ENCODE measurements at places on chromosomes 13 and 19.

- DNase-seq, result no peak
These were observed 4.5 kb upstream of the BAX start for GRCh38 chr19:48950159-48950558.

DNA sequence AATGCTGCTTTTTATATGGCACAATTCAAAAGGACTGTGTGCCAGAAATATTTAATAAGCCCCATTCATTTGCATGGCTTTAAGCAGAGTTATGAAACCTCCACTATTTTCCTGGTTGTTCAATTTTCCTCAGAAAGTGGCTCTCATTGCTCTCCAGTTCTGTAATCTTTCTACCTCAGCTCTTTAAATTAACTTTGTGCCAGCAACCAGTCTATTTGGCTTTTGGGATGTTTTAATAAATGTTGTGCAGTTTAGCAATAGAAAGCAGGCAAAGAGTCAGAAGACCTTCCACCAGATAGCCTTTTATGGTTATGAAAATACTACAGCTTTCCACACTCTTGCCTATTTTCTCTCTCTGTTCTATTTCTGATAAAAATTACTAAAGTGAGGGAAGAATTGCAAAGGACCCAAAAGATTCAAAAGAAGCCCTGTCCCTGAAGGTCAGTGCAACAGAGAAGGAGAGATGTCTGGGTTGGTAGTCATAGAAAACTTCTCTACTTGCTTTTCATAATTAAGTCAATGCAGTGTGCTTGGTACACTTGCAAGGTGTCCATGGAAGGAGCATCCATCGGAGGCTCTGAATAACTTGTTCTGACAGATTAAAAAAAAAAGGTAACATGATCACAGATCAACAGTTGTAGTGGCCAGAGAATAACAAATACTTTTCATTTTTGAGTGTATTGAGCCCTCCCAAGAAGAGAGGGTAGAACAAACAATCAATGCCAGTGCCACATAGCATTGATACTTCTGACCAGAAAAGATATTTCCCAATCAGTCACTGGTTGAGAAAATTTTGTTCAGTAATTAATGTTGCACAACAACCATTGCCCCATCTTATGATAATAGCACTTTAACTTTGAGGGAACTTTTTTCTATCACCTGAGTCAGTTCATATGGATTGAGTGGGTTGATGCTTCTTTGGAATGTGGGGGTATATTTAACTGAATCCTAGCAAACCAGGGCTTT is 48.4 kb upstream of the SPRY2 start:
- DNase-seq, result no peak

DNA sequence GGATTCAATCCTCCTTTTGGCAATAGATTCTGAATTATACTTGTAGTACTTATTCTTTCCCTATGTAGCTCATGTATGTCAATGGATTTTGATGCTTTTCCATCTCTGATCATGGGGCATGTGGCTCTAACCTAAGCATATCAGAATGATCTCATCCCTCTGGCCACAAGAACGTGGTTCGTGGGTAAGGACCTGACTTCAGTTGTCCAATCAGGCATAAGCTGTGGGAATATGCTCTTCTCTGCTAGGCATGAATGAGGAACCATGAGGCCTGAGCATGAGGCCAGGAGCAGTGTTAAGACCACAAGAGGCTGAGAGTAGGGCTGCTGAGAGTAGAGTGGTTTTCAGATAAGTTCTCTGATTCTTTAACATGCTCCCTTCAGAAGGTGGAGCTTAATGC is 292.4 kb upstream of the TSHZ3 start:
- no peak for DNase-seq

GRCh38 chr19:5340637-5341447 is at the start of gene PTPRS:
TSS of gene PTPRS (minus strand) at chr19:5340812. CDS start at chr19:5286140, 54,672 bp downstream.
- DNase-seq, result no peak

DNA sequence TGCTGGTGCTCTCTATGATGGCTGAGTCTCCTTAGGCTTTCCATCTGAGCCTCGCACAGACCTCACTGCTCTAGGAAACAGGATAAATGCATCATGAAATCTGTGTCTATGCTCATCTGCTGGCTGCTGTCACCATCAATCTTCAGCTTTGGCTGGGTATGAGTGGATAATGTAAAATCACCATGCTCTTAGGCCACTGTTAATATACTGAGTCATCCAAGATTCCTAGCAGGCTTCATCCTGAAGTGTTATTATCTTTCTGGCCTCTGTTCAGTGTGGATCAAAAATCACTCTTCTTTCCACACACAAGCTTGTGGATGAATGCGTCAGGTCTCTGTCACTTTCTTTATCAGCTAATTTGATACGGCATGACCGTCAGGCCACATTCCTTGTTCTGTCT is 317.4 kb downstream of the NALCN start:
- DNase-seq, result no peak

- no peak for DNase-seq
These were observed 265.0 kb downstream of the FGF14 start for GRCh38 chr13:102136735-102137296.

GRCh38 chr13:99133230-99133629 is 67.4 kb upstream of the UBAC2 start:
- no peak for DNase-seq

- no peak for DNase-seq
These were observed 95.8 kb downstream of the WASF3 start for GRCh38 chr13:26653310-26653709.

DNA sequence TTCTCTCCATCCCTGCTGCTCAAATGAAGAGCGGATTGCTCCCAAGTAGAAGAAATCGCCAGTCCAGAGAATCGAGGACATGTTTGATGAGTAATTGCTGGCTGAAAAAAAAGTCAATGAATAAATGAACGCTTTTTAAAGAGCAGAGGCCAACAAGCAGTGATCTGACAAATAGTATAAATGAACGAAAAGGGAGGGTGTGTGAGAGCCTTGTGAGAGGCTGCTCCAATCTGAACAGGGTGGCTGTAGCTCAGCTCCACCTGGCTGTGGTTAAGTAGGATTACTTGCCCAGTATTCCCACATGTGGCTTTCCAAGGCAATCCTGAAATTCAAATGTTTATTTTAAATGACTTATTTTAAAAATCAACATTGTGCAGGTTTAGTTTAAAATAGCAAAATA is 117.1 kb downstream of the TSHZ3 start:
- no peak for DNase-seq

GRCh38 chr19:45163751-45164460 is 3.1 kb upstream of the NKPD1 start:
- DNase-seq, result no peak

DNA sequence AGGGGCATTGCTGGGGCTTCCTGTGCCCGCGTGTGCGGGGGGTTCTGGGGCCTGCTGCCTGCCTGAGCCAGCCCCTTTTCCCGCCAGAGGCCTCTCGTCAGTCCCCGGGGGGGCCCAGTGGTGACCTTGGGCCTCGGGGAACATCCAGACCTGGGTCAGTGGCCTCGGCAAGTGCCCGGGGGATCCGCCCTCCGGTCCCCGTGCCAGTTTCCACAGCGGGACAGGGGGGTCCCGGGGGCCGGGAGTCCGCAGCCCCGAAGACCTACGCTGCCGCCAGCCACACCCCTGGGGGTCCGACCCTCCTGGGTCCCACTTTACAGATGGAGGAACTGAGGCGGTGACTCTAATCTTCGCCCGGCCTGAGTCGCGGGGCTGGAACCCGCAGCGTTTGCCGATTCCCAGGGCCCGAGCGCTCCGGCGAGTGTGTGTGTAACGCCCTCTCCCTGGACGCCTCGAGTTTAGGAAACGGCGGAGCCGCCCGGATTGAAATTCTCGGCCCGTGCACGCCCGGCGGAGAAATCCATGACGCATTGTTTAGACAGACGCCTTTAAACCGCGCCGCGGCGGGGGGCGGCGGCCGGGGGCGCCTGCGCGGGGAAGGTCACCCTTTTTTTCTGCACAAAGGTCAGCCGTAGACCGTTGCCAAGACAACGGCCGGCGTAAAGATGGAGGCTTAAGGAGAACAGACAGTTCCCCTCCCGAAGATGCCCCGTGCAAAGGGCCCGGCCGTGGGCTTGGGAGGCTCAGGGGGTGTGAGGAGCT is 39.3 kb downstream of the EFNA2 start:
- DNase-seq, result peak; percentile 27

GRCh38 chr13:76884186-76884906 is 1.9 kb downstream of the KCTD12 start:
- peak; percentile 2 for DNase-seq

DNA sequence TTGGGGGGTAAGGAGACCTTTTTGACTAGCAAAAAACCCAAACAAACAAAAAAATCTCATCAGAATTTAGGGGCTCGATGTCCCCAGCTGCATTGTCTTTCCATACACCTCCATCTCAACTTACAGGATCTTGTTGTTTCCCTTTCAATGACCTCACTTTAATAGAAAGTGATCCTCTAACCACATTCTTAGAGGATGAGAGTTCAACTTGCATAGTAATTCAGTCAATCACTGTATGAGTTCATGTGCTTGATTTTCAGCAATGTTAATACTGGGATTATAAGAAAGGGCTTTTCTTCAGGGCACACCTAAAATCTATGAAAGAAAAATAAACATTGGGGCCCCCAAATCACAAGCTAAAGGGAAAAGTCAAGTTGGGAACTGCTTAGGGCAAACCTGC is 1512.0 kb downstream of the SLITRK1 start:
- DNase-seq, result no peak

- DNase-seq, result no peak
These were observed 56.7 kb downstream of the AKAP11 start for GRCh38 chr13:42328672-42329071.

DNA sequence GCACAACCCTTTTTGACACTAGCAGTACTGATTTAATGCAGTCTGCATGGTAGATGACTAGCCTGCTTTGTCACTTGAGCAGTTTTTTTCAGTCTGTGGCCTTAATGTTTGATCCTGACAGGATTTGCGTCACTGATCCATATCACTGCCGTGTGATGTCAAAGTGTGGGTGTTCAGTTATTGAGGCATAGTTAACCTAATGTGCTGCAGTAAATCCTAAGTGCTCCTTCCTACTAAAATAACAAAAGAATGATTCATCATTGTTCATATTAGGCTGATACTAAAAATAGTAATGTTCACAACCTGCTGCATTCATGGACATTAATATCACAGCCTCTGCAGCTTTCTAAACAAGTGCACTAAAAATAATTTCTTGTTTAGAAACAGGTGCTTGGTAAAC is 121.9 kb upstream of the MLNR start:
- no peak for DNase-seq

DNA sequence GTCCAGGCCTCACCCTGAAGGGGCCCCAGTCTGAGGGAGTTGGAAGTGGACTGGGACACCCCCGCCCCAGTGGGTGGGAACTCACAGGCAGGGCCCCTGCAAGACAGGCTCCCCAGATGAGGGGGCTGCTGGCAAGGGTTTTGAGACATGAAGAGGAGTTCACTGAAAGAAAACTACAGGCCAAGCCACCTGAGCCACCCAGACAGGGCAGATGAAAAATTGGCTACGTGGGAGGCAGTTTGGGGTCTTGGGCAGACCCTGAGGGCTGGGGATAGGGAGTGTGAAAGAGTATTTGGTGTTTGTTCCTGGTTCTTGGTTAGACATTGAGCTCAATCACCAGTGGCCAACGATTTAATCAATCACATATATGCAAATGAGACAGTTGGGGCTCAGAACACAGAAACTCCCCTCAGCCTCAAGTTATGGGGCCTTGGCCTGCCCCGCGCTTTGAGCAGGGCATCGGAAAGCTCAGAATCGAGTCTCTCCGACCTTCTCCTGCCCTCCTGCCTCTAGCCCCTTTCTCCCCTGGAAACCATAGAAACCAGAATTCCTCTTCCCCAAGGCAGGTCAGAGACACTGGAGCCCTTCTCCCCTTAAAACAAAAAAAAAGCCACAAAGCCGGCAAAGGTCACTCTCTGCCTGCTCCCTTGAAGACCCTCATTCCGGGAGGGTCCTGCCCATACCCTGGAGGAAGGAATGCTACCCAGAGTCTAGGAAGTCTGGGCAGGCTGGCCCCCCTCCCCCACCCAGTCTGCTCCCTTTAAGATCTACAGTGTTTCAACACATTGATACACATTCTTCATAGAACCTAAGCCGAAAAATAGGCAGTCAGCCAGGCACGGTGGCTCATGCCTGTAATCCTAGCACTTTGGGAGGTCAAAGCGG is 1.3 kb upstream of the ISYNA1 start:
- no peak for DNase-seq

- DNase-seq, result no peak
These were observed 63.4 kb downstream of the SMARCA4 start for GRCh38 chr19:11024259-11024658.

GRCh38 chr19:7099597-7099921 is 30.1 kb downstream of the ZNF557 start:
- DNase-seq, result no peak

- no peak for DNase-seq
These were observed 97.3 kb downstream of the TDRD3 start for GRCh38 chr13:60494296-60494695.

DNA sequence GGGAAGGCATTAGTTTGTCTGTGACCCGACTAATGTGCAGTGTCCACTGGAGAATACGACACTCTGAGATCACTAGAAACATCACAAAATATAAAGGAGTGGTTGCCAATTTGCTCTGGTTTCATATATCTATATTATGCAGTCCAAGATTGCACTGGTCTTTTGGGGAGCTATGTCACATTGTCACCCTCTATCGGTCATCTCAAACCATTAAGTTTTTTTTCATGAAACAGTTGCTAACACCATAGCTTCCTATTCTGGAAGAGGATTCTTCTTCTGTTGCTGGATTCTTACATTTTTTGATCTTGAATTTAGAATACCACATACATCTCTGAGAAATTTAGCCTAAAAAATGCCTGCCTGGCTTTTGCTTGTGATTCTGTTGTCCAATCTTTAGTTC is 168.6 kb downstream of the LACC1 start:
- DNase-seq, result peak; percentile 70

- DNase-seq, result peak; percentile 31
These were observed 21.7 kb downstream of the IRS2 start for GRCh38 chr13:109764470-109765291.

- no peak for DNase-seq
These were observed 91.6 kb upstream of the SIAH3 start for GRCh38 chr13:45943120-45943519.

DNA sequence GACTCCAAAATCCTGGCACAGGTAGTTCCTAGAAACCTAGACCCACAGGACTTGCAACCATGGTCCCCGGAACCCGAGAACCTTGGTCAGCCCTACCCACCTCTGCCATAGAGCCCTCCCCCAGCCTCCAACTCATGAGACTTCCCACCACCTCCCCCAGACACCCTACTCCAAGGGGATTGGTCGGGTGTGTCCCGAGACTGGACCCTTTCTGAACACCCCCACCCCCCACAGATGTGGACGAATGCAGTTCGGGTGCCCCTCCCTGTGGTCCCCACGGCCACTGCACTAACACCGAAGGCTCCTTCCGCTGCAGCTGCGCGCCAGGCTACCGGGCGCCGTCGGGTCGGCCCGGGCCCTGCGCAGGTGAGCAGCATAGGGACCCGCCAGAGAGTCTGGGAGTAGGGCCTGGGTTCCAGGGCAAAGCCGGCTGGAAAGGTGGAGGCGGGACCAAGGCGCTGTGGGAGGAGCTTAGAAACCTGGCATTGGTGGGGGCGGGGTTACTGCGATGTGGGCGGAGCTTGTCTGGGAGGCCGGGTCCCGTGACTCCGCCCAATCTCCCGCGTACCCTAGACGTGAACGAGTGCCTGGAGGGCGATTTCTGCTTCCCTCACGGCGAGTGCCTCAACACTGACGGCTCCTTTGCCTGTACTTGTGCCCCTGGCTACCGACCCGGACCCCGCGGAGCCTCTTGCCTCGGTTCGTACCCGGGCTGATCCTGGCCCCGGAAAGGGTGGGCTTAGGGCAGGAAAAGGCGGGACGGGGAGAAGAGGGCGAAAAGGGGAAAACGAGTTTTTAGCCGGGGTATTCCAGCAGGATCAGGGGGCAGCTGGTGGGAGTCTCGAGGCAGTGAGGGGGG is 11.9 kb downstream of the LTBP4 start:
- DNase-seq, result peak; percentile 33

All from Kasumi-1 (cell line).